ENCODE measurements at places on chromosomes 11 and 22.

- DNase-seq = no peak
These were observed 2.1 kb downstream of the CRYBB3 start for GRCh38 chr22:25201557-25202273.

DNA sequence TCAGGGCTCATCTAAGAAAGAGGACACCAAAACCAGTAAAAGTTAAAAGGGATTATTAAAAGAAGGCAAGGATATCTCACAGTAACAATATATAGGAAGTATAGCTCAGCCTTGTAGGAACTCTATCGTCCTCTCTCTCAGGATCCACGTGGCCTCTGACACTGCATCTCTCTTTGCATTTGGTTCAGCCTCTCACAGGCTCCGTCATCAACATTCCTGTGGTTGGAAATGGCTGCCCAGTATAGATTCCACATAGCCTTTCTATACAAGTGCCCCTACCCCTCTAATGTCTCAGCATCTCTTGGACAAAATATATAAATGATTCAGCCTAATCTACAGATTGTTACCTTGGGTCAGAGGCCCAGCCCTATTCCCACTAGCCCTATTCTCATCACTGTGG lies 101.3 kb upstream of the DBX1 start:
- no peak for DNase-seq

DNA sequence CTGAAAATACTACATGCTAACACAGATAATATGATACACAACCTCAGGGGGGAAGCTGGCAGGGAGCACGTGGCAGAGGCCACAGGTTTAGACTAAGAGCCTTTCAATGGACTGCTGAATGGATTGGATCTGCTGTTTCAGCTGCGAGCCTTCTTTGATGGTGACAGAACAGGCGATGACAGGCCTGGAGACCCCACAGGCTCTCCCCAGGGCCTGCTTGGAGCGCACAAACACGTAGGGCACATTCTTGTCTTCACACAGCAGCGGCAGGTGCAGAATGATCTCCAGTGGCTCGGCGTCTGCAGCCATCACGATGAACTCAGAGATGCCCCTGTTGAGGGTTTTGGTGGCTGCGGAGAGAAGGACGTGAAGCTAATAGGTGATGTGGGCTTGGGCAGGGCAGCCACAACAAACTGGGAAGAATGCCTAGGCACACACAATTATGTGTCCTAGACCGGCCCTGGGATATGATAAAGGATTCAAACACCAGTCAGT lies 13.8 kb downstream of the SNU13 start:
- DNase-seq = no peak

DNA sequence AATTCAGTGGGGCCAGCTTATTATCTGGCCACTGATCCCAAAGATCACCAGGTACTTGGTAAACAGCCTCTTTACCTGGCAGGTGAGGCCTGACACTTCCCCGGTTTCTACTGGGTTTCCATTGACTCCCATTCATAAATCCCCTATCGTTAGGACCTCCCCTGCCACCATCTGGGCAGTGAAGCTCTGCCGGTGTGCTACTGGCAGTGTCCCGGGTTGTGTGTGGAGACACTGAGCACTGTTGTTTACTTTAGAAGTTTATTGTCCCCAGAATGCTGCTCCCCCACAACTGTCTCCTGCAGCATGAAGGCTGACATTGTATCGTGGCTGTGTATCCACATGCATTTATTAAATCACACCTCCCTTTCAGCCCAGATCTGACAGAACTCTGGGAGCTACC lies 142.7 kb downstream of the WNT7B start:
- DNase-seq = no peak

DNA sequence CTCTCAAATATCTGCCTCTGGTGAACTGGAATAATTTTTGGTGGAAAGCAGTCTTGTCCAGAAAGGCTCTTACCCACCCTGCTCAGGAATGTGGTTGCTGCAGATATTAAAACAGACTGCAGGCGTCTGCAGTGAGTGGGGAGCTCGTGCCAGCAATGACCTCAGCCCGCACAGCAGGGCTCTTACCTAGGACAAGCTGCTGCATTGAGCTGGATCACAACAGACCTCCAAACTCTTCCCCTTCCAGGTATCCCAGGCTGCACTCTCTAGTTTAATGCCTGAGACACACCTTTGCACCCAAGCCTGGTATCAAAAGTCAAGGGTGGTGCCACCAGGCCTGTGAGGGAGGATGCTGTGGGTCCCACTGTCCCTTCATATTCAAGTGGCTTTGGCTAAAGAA lies 69.7 kb upstream of the CDON start:
- no peak for DNase-seq

DNA sequence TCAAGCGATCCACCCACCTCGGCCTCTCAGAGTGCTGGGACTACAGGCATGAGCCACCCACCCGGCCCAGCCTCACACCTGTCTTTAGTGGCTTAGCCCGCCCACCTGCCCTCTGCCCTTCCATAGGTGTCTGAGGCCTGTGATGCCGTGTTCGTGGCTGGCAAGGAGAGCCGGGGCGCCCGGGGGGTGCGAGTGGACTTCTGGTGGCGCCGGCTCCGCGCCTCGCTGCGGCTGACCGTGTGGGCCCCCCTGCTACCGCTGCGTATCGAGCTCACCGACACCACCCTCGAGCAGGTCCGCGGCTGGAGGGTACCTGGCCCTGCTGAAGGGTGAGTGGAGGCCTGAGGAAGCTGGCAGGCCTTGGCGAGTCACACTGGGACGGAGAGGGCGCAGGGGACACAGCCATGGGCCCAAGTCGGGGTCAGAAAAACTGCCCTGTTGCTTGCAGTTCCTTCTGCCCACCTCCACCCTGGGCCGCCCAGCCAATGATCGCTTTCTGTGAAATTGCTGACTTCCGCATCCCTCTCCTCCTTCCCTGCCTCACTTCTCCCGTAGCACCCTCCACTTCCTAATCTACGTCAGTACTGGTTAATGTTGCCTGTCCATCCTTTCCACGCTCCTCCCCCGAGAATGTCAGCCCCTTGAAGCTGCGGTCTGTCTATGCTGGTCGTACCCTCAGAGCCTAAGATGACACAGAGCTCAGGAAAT lies 9.3 kb downstream of the TMEM132A start:
- DNase-seq = no peak

GRCh38 chr11:57219021-57219627 lies 17.9 kb downstream of the APLNR start:
- DNase-seq = no peak

DNA sequence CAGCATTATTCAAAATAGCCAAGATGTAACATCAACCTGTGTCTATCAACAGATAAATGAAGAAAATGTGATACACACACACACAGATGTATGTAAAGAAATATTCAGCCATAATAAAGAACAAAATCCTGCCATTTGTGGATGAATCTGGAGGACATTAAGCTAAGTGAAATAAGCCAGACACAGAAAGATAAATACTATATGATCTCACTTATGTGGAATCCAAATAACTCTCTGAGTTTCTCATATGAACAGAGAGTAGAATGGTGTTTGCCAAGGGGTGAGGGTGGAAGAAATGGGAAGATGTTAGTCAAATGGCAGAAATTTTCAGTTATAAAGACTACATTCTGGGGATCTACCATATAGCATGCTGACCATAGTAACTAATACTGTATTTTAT lies 224.2 kb downstream of the GUCY1A2 start:
- DNase-seq = no peak

DNA sequence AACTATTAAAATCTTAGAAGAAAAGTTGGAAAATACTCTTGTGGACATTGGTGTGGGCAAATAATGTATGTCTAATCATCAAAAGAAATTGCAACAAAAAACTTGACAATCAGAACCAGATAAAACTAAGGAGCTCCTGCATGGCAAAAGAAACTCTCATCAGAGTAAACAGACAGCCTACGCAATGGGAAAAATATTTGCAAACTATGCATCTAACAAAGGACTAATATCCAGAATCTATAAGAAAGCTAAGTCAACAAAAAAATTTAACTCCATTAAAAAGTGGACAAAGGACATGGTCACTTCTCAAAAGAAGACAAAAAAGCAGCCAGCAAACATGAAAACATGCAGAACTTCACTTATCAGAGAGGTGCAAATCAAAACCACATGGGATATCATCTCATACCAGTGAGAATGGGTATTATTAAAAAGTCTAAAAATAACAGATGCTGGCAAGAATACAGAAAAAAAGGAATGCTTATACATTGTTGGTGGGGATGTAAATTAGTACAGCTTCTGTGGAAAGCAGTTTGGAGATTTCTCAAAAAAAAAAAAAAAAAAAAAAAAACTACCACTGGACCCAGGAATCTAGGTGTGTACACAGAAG lies 99.7 kb upstream of the TOP3B start:
- DNase-seq = no peak

DNA sequence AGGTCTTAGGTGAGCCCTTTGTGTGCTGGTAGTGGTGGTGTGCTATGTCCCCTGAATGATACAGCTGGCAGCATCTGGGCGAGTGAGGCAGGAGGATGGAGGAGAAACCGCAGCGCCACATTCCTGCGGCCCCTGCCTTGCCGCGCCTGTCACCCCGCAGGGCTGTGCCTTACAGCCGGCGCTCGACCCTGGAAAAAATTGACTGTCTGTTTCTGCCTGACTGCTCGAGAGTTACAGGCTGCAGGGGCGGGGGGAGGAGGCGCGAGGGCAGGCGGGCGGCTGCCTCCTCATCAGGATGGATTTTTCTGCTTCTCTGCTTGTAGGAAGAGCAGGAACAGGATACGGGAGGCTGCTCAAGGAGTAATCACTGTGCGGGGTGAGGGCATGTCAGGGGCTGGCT lies 443.4 kb downstream of the MIAT start:
- DNase-seq = no peak

GRCh38 chr11:123564221-123564620 lies 90.2 kb downstream of the SCN3B start:
- DNase-seq = no peak

DNA sequence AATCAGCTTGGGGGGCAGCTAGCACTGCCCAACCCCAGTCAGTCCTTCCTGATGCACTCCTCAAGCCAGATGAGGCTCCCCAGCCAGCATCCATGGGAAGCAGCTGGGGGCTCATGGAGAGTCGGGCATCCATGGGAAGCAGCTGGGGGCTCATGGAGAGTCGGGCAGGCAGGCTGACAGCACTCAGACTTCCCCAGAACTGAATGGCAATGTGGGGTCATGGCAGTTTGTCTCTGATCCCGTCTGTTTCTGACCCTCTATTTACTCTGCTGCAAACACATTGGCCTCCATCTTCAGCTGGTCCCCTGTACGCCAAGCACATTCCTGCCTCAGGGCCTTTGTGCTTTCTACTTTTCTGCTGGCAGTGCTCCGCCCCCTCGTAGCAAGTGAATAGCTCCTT lies 314.8 kb downstream of the NTM start:
- no peak for DNase-seq

DNA sequence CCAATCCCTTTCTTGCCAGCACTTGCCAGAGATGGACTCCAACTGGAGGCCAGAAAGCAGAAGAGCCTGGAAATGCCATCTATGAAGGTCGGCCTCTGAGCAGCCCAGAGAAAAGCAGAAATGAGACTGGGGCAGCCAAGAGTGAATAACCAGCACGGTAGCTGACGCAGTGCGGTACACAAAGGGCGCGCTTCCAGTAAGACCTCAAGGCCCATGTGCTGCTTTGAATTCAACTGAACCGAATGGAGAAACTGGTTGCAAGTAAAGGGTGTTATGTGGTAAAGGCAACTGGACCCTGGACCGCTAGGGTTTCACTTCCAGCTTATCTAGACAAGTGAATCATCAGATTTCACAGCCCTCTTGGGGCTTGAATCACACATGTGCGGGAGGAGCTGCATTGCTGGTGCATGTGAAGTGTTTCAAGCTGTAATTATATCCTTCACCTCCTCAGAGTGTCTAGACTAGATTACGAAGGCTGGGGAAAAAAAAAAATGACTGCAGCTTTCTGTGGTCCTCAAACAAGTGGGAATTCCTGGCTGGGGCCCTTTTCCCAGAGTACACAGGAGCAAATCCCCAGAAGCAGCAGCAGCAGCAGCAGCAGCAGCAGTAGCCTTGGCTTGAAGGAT lies 128.9 kb downstream of the CCDC34 start:
- DNase-seq = no peak

GRCh38 chr11:132006884-132007580 lies 636.6 kb downstream of the NTM start:
- DNase-seq = no peak

GRCh38 chr11:46290598-46291309 lies 13.3 kb downstream of the CREB3L1 start:
- DNase-seq = no peak

GRCh38 chr11:80916173-80916798 lies 1475.5 kb upstream of the TENM4 start:
- DNase-seq = no peak

- DNase-seq = no peak
These were observed 367.6 kb upstream of the DDI1 start for GRCh38 chr11:103668859-103669258.

- DNase-seq = no peak
These were observed 2.3 kb upstream of the ANO1 start for GRCh38 chr11:70075836-70076235.

DNA sequence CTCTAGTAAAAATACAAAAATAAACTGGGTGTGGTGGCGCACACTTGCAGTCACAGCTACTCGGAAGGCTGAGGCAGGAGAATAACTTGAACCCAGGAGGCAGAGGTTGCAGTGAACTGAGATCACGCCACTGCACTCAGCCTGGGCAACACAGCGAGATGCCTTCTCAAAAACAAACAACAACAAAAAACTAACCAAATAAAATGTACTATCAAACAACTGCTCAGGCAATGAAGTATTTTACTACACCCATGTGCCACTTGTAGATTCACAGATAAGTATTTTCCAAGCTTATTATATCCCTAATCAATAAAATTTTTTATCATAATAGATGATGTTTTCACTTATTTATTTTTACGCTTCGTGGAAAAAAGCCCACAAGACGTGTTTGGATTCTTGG lies 924 bp downstream of the C11orf65 start:
- DNase-seq = no peak

- peak; percentile 67 for DNase-seq
These were observed 16.5 kb downstream of the ZBTB16 start for GRCh38 chr11:114075891-114076441.

GRCh38 chr11:133164986-133165385 lies 367.3 kb downstream of the OPCML start:
- no peak for DNase-seq

DNA sequence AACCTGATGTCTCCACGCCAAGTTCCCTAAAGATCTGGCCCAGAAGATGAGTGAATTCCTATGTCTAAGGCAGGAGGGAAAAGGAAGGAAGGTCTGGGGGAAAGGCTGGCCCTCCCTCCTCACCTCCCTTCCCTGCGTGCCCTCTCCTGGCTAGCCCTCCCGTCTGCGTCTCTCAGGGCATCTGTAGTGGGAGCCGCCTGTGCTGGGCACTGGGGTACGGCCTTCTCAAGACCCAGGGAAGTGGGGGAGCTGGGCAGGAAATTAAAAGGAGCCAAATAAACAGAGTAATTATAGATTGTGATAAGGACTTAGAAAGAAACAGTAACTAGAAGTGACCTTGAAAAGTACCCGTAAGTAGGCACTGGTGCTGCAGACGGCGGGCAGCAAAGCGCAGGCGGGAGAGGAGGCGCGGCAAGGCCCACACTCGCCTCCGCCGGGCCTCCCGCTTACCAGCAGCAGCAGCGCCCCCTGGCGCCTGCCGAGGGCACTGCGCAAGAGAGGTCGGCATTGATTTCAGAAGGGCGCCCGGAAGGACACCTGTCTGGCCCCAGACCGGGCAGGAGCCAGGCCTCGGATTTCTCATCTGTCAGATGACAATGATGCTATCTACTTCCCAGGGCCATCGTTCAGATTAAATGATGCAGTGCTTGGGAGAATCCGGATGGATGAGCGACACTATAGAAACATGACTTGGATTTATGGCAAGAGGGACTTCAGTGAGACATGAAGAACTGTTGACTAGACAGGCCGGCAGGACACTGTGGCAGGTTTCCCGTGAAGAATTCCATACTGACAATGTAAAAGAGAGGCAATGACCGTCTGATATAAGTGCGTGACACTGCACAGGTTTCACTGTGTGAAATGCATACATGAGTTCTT lies 7.3 kb downstream of the KCNJ1 start:
- DNase-seq = peak; percentile 78

- DNase-seq = peak; percentile 65
These were observed 643 bp downstream of the TIGD3 start for GRCh38 chr11:65355013-65355775.

All from CD4-positive, alpha-beta T cell treated with Interferon alpha-2 for 1 hour (primary cell).